ENCODE measurements at places on chromosomes 4 and X.

- no peak for DNase-seq
These were observed 179.1 kb upstream of the ANXA3 start for GRCh38 chr4:78372355-78372988.

- no peak for DNase-seq
These were observed 455.3 kb downstream of the PDHA2 start for GRCh38 chr4:96295143-96295741.

- DNase-seq, result no peak
These were observed 274.5 kb downstream of the ADGRA3 start for GRCh38 chr4:22241415-22241814.

DNA sequence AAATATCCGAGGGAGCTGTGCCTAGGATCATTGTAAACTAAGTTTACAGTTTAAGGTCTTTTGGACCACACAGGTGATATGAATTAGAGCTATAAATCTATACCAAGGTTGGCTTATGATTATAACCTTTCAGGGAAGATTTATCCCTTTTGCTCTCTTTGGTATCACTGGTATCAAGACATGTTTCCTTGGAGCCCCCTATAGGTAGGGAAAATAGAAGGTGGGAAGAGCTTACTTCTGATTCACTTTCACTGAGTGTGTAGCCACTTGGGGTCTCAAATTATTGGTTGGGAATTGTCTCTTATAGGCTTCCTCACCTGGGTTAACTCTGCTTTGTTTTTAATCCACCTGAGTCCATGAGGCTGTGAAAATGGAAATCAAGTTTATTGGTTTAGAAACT is 262.1 kb upstream of the NR3C2 start:
- DNase-seq, result no peak
